EL (cell line): ENCODE measurements at places on chromosomes 4 and X.
A peak's percentile ranks its signal among the peaks of the same experiment; 100 is the strongest.

DNA sequence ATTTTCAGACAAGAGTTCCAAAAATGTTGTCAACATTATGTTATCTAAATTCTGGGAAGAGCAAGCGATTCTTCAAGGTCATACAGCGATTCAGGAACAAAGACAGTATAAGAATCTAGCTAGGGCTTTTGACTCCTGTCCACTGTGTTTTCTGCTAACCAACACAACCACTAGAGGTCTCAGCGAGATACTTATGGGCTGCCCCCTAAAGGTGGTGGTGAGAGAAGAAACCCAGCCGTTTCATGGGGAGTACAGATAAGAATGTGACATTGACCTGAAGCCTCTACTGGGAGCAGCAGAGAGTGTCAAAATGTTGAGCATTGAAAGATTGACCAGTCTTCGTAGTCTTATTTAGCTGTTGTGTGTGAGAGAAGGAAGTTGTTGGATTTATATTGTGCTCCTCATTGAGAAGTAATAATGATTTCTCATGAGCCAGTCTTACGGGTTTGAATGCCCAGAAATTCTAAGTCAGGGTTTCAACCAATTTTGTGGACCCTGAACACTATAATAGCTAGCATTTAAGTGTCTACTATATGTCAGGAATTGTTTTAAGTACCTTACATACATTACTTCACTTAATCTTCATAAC lies 168.3 kb downstream of the SPRY1 start:
- peak; percentile 70 for DNase-seq

- peak; percentile 56 for DNase-seq
Observed at GRCh38 chr4:83082777-83083176, 31.8 kb downstream of the PLAC8 start.

DNA sequence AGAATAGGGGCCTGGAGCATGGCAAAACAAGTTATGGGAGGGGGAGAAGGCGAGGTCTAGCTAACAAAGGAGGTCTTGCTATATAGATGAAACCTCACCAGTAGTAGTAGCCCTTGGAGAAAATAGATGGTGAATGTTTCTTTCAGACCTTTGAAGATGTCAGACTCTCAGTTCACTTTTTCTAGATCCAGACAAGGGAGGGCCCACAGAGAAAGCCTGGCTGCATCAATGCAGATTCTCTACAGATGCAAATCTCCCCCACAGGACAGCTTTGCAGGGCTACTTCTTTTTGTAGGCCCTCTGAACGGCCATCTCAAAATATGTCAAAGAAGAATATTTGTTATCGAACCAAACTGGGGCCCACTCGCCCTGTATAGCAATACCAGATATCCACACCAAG lies 159.7 kb downstream of the ANK2 start:
- no peak for DNase-seq

- no peak for DNase-seq
Observed at GRCh38 chr4:42985976-42986375, 93.5 kb downstream of the GRXCR1 start.

DNA sequence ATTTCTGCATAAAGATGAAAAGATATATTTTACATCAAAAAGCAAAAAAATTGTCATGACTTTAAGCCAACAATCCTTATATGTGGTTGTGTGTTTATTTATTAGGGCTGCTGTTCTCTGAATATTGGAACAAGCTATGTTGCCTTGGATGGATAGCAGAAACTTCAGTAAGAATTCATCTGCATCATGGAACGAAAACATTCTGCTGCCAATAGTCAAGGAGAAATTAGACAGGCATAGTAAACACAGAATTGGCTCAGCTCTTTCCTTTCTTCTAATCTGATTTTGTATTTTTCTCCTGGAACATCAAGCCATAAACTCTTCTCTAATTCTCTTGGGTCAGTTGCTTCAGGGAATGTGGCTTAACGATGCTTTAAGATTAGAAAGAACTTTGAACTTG lies 1257.0 kb downstream of the NLGN4X start:
- no peak for DNase-seq

- DNase-seq, result peak; percentile 88
Observed at GRCh38 chr4:168618577-168619265, 121.9 kb downstream of the PALLD start.

DNA sequence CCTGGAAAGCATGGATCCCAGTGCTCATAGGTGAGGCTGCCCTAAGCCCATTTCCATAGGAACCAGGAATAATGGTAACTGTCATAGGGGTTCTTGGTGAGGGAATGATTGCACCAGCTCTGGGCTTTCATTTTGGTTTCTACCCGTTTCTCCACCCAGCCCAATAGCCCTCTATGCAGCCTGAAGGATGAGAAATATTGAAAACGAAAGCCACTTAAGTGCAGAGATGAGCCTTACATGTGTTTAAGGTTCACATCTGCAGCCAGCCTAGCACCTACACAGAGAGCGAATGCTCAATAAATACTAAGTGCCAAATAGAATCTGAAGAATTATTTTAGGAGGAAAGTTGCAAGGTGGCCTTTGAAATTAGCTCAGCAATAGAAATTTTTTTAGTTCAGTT lies 60.4 kb downstream of the MCF2 start:
- DNase-seq, result no peak

GRCh38 chr4:74583757-74584156 lies 138.8 kb downstream of the AREG start:
- DNase-seq, result no peak

DNA sequence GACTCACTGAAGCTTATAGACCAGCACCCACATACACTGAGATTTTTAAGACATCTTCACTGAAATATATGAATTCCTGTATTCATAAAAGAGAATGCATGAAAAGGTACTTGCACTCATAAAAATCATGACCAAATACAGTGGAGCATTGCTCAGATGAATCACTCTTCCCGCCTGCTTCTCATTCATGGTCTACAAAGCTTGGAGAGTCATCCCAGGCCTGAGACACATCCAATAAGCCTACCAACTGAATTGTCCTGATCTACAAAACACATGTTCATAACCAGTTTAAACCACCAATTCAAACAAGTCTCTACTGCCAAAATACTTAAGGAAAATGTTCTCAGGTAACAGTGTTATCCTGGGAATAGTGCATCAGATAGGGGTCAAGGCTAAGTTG lies 38.1 kb downstream of the PROM1 start:
- DNase-seq, result no peak

GRCh38 chrX:22758807-22759481 lies 240.8 kb upstream of the DDX53 start:
- no peak for DNase-seq

DNA sequence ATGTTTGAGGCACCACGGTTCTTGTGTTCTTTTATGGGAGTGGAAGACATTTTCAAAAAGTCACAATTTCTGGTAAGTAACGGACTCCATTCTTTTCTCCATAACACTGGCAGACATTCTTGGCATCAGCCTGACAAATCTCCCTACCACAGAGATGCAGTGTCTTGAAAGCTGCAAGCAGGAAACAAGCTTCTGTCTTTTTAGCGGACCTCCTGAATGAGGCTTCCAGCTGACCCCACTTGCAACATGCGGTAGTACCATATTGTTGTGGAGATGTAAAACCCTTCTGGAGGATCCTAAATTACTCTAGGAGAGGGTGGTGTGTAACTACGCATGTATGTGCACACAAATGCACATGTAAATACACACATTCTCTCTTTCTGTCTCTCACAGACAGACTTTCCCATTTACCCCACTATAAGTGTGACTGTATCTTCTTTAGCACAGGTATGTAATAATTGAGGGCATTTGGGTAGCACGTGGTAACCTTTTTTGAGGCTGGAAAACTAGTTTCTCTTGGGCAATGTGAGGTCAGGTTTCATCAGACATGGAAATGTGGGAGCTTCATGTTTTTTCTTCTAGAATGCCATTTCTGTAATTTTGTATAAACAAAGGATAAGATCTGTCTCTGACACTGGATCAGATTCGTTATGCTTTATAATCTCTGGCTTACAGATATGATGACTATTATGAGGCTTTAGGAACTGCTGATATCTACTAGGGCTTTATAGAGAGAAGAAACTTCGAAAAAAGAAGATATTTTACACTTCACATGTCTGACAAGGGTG lies 130.1 kb downstream of the MGST2 start:
- DNase-seq, result no peak

- DNase-seq, result peak; percentile 1
Observed at GRCh38 chr4:175542786-175543185, 269.3 kb downstream of the GPM6A start.

DNA sequence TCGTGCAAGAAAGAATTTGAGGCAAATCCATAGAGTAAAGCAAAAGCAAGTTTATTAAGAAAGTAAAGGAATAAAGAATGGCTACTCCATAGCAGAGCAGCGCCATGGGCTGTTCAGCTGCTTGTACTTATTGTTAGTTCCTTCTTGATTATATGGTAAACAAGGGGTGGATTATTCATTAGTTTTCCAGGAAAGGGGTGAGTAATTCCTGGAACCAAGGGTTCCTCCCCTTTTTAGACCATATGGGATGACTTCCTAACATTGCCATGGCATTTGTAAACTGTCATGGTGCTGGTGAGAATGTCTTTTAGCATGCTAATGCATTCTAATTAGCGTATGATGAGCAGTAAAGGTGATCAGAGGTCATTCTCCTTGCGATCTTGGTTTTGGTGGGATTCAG lies 23.5 kb upstream of the CEP135 start:
- no peak for DNase-seq

DNA sequence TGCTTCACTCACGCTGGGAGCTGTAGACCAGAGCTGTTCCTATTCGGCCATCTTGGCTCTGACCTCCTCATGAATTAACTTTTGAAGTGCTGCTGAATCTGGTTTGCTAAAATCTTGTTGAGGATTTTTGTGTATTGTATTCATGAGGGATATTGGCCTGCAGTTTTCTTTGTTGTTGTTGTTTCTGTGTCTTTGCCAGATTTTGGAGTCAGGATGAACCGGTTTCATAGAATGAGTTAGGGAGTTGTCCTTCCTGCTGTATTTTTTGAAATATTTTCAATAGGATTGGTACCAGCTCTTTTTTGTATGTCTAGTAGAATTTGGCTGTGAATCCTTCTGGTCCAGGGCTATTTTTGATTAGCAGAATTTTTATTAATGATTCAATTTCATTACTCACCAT lies 138.1 kb downstream of the NPFFR2 start:
- DNase-seq, result no peak

- DNase-seq, result no peak
Observed at GRCh38 chrX:25534091-25534490, 518.3 kb upstream of the ARX start.

DNA sequence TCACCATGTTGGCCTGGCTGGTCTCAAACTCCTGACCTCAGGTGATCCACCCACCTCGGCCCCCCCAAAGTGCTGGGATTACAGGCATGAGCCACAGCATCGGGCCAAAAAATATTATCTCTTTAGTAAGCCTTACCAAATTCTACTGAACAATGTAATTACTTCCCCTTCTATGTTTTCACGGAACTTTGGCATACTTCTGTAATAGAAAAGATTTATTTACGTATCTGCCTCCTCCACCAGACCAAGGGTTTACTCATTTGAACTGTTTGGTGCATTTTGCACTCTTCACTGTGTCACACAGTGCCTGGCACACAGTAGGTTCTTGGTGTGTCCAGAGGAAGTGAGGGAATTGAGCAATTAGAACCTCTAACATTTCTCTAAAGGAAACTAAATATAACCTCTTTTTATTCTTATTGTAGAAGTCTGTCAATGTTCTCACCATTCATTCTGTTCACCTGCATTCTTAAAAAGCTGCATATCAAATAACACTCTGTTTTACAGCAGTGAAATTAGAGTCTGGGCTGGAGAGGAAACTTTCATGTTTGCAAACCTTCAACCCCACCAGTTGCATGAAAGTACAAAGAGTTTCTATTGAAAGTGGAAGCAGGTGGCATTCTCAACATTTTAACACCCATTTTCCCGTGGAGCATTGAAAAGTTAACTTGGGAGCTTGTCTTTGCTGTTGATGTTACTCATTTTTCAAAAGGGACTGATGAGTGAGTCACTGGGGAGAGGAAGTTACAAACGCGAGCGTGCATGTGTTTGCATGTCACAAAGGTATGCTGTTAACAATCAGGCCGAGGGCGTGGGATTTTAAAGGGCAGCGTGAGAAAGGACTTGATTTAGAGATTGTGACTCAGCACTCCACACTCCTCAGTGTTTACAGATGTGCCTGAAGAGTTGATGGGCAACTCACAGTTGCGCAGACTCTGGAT lies 314.1 kb downstream of the STK32B start:
- DNase-seq, result peak; percentile 97

- peak; percentile 73 for DNase-seq
Observed at GRCh38 chrX:7372825-7373525, 225.0 kb upstream of the PUDP start.
